Stimulated activated CD4-positive, alpha-beta T cell treated with anti-CD3 and anti-CD28 coated beads, Interleukin-1b, Interleukin-23, amount 100 ng/mL, for 1 hour (primary cell): ENCODE measurements at places on chromosomes 4 and X.

- no peak for DNase-seq
Observed at GRCh38 chr4:20248155-20248558, 3.5 kb upstream of the SLIT2 start.

GRCh38 chrX:24426340-24426913, 38.7 kb upstream of the PDK3 start:
- DNase-seq: no peak

GRCh38 chr4:147645099-147645498, 27.9 kb downstream of the TMEM184C start:
- DNase-seq: no peak

GRCh38 chr4:155807021-155807420, 48.2 kb downstream of the GUCY1B1 start:
- DNase-seq: no peak

DNA sequence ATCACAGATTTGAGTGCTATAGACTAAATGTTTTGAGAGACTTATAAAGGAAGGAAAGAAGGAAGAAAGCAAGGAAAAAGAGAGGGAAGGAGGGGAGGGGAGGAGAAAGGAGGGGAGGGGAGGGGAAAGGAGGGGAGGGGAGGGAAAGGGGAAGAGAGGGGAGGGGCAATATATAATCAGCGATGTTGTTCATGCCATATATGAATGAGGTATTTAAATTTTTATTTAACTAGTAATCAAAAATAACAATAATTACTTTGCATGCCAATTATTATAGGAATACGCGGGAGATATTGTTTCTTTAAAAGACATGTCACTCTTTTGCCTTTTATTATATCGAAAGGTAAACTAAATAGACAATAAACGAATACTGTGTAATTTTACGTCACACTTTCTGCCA, 1029.7 kb downstream of the FAT4 start:
- DNase-seq: no peak

DNA sequence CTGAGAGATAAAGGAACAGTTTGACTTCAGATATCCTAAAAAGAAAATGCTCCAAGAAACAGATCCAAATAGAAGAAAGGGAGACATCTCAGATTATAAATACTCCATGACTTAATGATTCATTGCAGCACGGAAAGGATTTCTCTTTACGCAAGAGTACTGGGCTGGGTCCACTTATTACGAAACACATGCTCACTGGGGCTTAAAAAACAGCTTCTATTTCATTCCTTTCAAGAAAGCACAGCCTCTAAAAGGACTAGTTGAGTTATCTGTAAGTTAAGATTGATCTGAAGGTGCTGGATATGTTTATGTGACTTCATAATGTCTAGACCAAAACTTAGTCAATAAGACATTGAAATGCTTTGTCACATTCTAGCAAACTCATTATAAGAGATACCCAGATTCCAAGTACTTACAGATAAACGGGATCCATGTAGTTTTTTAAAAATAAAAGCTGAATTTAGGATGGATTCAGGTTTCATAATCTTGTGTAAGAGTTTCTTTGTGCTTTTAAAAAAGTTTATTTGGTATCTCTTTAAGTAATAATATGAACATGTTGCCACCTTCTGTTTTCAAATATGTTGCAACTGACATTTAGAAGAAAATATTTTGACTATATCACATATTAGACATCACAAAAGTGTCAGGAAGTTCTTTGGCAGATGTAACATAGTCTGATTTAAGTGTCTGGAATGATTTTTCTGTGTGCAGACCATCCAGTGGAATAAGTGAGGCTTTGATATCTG, 109.5 kb upstream of the MYOZ2 start:
- DNase-seq: no peak

- no peak for DNase-seq
Observed at GRCh38 chr4:16027114-16027513, 56.7 kb downstream of the PROM1 start.

GRCh38 chr4:141036786-141037185, 96.5 kb downstream of the RNF150 start:
- no peak for DNase-seq

GRCh38 chrX:13790206-13791131, 26.4 kb downstream of the GPM6B start:
- no peak for DNase-seq

DNA sequence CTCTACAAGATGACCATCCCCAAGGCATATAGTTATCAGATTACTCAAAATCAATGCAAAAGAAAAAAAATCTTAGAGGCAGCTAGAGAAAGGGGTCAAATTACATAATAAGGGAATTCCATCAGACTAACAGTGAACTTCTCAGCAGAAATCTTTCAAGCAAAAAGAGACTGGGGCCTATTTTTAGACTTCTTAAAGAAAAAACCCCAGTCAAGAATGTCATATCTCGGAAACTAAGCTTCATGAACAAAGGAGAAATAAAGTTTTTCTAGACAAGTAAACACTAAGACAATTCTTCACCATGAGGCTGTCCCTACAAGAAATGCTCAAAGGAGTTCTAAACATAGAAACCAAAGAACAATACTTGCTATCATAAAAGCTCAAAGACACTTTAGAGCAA, 51.7 kb downstream of the RAB28 start:
- DNase-seq: no peak

DNA sequence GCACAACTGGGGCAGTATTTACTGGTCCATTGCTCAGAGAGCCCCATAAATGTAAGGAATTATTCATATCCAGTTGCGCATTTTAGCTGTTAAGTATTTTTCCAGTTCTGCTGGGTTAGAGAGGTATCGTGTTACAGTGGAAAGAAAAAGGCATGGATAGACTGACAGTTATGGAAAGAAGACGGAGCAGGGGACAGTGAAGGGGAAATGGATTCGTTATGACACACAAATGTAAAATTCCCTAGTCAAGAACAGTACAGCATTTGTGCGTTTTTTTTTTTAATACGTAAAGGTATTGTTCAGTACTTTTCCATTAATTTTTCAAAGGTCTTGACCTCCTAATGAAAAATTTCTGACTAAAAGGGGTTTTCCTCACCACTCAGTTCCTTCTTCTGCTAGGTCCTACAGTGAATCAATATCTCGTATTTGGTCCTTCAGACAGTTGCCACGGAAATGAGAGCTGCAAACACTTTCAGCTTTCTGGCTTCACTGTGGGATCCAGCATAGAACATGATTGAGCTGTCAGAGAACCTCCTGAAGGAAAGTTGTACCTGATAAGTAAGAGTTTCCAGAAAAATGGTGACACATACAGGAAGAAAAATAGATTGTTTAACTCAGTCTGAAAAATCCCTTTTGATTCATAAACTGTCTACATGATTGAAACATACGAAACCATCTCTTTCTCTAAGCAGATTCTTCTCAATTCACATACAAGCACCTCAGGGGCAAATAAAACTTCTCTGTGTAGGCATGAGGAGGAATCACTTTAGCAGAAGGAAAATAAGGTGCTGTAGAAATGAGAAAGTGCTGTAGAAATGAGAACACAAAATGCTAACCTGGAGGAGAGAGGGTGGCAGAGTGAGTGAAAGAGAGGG, 21.8 kb upstream of the BBS12 start:
- no peak for DNase-seq

GRCh38 chrX:25002661-25003020, 13.1 kb downstream of the ARX start:
- DNase-seq: no peak

GRCh38 chr4:85154591-85154990, 188.1 kb upstream of the WDFY3 start:
- DNase-seq: no peak

- no peak for DNase-seq
Observed at GRCh38 chrX:129139837-129140598, 383.3 kb downstream of the SMARCA1 start.

DNA sequence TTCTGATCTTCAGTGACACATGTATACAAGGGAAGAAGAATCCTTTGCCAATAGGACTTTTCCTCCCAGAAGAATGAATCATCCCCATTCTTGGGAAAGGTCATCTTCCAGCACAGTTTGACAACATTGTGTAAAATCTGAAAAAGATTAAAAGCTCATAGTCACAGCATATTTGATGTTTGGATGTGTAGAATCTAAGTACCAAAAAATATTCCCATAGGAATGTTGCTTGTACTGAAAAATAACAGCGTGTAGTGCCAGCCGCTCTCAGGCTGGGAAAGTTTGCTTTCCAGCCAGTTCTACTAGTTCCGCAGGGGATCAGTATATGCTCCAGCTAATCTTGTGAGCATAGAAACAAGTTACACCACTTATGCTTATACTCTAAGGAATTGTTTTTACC, 74.7 kb upstream of the IL13RA1 start:
- no peak for DNase-seq

GRCh38 chr4:14149176-14150053, 521.9 kb upstream of the BOD1L1 start:
- no peak for DNase-seq

GRCh38 chrX:118570209-118570608, 74.6 kb downstream of the DOCK11 start:
- DNase-seq: no peak

GRCh38 chr4:92182736-92183407, 120.9 kb upstream of the GRID2 start:
- no peak for DNase-seq

DNA sequence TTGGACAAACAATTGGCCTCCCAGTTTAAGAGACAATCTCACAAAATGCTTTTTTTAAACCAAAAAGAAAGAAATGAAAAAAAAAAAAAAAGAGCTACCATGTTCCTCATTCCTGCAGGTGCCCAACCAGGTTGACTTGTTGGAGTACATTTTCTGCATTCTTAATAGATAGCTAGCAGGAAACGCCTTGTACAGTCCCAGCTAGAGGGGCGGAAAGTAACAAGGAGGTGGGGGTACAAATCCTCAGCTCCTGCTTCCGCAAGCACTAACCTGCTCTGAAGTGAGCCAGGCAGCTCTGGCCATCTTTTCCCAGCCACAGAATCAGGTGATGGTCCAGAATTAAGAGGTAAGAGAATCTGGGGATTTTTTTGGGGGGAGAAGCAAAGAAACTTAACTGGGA, at the start of gene VGLL1:
TSS of gene VGLL1 (plus strand) at position 265 of the 400 bp plus-strand sequence. CDS start 3,806 bp downstream, outside the sequence.
- no peak for DNase-seq

DNA sequence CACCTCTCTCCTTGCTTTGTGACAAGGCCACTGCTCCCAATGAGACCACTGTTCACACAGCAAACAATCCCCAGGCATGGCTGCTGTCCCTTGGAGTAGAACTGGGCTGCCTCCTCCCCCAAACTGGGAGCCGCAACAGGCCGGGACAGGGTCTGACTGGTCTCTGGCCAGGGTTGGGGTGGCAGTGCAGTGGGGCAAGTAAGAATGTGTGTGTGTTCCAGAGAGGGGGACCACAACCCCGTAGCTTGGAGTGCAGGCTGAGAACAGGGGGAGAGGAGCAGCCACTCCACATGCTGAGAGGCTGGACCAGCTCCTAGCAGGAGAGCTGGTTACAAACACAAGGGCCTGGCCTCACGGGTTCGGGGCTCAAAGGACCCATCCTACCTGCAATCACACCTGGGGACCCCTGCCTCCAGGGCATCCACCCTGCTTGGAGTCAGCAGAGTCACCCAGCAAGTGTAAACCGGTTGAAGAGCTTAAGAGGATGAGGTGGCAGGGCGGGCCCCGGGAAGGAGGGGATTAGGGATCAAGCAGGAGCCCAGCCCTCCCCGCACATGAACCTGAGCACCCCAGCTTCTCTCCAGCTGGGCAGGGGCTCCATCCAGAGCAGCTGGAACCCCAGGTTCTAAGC, 3.8 kb upstream of the ZNF185 start:
- no peak for DNase-seq

DNA sequence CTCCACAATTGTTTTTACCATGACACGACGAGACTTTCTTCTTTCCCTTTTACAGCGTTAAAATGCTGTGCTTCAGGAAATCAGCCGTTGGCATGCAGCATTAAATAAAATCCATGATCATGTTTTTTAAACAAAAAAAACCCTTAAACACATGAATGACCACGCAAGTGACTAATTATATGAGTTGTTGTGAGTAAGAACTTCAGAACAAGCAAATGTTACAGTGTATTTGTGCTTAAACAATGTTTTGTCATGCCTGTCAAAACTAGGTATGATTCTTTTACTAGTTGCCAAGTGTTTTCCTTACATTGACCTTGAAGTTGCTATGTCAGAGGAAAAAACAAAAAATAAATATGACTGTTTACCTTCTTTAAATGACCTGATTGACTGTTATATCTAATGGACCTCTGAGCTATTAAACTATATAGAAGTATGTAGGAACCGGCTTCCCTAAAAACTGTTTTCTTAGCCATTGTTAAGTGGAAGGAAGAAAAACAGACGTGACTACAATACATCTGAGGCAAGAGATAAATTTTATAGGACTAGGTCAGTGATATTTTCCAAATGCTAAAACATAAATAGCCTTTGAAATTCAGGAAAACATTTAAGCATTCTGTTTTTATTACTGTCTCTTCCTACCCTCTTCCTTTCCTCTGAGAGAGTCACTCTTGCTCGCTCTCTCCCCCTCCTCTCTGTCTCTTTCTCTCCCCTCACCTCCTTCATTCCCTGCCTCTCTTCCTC, 197.1 kb downstream of the PALLD start:
- no peak for DNase-seq
